ENCODE measurements at places on chromosomes 3 and 15.
A peak's percentile ranks its signal among the peaks of the same experiment; 100 is the strongest.

DNA sequence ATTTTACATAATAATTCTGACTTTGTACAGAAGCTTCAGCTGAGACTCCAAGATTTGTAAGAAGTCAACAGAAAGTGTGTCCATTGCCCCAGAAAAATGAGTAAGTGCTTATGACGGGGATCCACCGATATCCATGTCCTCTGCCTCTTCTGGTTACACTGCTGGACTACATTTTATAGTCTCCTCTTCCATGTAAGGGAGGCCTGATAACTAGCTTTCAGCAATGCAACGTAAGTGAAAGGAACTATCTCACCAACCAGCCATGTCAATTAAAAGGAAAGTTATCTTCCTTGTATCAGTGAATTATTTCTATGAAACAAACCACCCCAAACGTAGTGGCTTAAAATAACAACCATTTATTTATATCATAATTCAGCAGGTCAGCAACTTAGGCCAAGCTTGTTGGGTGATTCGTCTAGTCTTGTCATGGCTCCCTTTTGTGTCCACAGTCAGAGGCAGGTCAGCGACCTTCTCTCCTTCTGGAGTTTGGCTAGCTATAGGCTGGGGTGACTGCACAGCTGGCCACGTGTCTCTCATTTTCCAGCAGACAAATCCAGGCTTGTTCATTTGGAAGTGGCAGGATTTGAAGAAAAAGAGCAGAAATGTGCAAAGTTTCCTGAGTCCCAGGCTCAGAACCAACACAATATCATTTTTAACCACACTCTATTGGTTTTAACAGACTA lies 44.9 kb downstream of the TRIM69 start:
- DNase-seq: no peak

DNA sequence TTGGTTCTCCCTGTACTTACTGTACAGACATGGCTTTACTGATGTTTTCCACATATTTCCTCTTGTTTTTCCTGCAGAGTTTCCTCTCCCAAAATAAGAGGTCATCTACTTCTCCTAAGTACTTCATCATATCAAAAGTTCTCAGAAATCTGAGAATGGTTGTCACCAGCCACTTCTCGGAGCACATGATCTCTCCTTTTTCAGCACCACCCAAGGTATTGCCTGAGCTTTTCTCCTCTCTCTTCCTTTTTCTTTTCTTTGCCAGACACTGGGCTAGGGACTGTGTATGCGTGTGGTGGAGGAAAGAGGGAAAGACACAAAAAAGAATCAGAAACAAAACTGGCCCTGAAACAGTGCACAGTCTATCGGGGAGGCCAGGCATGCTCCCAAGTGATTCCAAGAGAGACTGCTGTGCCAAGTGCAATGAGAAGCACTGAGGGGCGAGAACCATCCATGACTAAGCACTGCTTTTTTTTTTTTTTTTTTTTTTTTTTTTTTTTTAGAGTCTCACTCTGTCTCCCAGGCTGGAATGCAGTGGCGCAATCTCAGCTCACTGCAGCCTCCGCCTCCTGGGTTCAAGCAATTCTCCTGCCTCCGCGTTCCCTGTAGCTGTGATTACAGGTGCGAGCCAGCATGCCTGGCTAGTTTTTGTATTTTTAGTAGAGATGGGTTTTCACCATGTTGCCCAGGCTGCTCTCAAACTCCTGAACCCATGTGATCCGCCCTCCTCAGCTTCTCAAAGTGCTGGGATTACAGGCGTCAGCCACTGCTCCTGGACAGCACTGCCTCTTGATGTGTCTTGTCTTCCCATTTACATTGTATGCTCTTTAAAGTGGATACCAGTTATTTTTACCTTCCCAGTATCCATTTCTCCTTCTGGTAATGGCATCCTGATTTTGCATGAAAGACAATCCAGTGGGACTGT lies 194.0 kb upstream of the FEZF2 start:
- DNase-seq: no peak

- no peak for DNase-seq
Observed at GRCh38 chr3:48592519-48593087, 2.5 kb downstream of the COL7A1 start.

GRCh38 chr3:197468866-197469382 lies 86.8 kb downstream of the BDH1 start:
- DNase-seq: no peak

- DNase-seq: no peak
Observed at GRCh38 chr3:50594253-50594785, 17.3 kb downstream of the CISH start.

GRCh38 chr3:51682079-51682478 lies 11.0 kb downstream of the TEX264 start:
- peak; percentile 64 for DNase-seq

DNA sequence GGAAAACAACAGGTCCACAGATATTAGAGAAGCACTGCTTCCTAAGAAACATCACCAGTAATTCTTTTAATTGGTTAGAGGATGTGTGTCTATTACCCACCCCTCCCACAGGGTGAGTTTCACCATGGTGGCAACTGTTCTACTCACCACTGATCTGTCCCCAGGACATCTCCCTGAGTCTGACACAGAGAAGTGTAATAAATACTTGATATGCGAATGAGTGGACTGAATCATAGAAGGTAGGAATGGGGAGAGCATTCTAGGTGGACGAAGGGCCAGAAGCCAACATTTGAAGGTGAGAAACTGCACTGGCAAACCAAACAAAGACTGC lies 452.7 kb upstream of the PROK2 start:
- no peak for DNase-seq

GRCh38 chr3:185733980-185734724 lies 90.7 kb downstream of the IGF2BP2 start:
- DNase-seq: no peak

- DNase-seq: no peak
Observed at GRCh38 chr15:38401106-38401505, 52.8 kb upstream of the FAM98B start.

DNA sequence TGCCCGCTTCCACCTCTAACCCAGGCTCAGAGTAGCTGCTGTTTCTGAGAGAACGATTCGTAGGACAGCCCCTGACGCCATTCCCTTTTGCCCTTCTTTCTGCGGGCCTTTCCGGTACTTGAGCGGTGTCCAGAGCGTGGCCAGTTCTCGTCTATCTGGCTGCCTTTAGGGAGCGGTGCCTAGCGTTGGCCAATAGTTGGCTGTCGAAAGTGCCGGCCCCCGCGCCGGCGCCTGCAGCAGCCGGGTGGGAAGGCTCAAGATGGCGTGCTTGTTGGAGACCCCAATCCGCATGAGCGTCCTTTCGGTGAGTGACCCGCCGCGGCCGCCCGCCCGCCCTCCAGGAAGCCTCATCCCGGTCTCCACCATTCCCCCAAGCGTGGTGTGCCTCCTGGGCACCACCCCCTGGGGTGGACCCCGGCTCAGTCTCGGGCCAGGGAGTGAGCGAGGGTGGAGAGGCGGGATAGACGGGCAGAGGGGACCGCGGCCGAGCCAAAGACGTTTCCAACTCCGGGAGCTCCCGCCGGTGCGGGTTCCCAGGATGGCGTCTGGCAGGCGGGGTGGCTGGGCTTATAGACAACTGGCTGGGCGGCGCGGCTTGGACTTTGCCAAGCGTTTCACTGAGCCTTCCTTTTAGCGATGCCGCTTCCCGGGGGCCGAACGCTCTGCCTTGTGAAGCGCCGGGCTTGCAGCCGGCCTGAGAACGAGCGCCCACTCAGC lies at the start of gene ARMC8:
ARMC8 (plus strand) TSS at position 6 of the 717 bp plus-strand sequence; CDS start at position 260, 254 bp downstream.
- no peak for DNase-seq

DNA sequence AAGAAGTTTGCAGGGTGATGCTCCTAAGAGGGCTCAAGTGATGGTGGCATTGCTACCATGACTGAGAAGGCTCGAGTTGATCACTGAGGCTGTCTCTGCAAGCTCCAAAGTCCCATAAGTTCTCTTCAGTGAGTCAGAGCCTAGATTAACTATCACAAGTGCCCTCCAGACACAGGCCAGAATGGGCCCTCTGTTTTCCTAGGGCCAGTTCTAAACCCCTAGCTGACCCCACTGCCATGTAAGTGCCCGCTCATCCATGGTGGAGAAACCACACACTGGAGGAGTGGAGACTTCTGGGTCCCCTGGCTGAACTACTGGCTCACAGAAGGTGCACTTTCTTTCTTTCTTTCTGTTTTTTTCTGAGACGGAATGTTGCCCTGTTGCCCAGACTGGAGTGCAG lies 87.6 kb upstream of the WNT5A start:
- no peak for DNase-seq

DNA sequence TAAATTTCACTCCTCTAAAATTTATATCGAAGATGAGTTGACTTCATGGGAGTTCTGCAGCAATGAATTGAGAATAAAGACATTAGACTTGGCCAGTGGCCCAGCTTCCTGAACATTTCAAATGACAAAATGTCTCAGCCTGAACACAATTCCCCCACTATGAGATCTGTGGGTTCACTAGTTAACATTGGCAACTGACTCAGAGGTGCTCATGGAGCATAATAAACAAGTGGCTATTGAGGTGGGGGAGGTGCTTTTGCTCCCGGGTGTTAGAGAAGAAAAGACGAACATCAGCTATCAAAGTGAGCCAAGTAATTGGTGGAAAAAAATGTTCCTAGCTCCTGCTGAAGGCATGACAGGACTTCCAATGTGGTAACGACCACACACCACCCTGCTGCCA lies 6.3 kb downstream of the ATP13A4 start:
- DNase-seq: no peak

- DNase-seq: no peak
Observed at GRCh38 chr3:62538691-62539356, 165.5 kb upstream of the FEZF2 start.

DNA sequence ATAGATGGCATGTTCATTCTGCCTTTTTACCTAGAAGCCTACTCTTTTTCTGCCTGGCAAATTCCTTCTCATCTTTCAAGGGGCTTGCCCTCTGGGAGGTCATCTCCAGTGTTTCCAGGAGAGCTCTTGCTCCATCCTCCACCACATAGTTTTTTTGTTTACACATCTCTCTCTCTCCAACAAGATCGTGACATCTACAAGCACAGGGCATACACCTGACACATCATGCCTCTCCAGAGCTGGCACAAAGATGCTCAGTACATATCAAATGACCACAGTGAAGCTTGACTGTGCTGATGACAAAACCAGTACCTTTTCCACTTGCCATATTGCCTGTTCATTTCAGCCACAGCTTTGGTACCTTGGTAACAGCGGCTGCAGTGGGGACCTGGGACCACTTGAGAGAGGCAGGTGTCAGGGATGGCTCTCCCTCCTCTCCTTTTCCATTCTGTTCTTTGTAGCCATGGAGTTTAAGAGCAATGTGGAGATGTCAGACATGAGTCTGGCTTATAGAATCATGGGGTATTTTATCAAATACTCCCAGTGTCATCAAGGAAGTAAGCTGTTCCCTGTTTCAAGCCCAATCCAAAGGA lies 15.4 kb downstream of the ALPK3 start:
- no peak for DNase-seq
